ENCODE measurements at places on chromosomes 3 and 15.

DNA sequence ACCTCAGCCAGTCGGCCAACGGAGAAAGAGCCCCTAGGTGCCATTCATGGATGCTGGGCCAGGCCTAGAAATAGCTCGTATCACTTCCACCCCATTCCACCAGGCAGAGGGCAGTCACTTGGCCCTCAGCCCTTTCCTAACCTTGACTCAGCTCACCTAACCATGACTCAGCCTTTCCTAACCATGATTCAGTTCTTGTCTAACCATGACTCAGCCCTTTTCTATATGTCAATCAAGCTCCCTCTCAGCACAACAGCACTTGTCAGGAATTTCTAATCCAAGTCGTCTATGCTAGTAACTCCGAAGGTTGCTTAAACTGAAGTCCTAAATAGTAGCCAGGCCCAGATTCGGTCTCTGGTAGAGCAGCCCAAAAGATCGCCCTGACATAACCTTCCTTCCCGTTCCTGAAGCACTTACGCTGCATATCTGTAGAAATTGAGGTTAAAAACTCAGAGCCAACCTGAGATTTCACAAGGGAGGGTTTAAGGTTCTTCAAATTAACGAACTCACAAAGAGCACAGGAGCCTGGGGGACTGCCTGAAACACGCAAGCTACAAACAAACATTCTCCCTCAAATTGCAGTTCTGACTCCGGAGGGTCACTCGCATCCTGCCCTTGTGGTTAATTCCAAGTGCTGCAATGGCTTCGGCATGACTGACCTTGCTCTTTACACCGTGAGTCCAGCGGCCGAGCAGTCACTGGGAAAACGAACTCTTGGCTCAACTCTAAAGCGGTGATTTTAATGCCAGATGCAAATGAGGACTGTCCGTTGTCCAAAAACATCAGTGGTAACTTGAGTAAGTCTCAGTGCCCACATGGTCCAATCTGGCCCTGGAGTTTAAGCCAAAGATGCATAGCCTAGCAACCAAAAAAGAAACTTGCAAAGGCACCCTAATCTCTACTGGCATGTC is 99.9 kb downstream of the ADAMTS17 start:
- peak; percentile 40 for DNase-seq

DNA sequence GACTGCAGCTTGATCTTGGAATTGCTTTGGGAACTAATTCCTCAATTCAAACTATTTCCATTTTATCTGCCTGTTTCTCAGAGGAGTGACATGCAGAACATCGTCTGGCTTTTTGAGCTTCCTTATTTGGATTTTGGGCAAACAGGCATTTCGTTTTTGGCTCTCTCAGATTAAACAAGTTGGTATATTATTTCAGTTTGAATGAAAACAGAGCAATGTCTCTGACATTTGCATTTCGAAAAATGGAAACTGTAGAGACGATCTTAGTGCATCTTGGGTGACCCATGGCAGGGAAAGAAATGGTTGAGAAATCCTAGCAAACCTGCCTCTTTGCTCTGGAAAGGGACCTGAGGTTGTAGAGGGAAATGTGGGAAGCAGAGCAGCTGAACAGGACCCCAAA is 33.0 kb upstream of the SNRK start:
- no peak for DNase-seq

- no peak for DNase-seq
Observed at GRCh38 chr3:106685745-106686144, 691.5 kb upstream of the CCDC54 start.

DNA sequence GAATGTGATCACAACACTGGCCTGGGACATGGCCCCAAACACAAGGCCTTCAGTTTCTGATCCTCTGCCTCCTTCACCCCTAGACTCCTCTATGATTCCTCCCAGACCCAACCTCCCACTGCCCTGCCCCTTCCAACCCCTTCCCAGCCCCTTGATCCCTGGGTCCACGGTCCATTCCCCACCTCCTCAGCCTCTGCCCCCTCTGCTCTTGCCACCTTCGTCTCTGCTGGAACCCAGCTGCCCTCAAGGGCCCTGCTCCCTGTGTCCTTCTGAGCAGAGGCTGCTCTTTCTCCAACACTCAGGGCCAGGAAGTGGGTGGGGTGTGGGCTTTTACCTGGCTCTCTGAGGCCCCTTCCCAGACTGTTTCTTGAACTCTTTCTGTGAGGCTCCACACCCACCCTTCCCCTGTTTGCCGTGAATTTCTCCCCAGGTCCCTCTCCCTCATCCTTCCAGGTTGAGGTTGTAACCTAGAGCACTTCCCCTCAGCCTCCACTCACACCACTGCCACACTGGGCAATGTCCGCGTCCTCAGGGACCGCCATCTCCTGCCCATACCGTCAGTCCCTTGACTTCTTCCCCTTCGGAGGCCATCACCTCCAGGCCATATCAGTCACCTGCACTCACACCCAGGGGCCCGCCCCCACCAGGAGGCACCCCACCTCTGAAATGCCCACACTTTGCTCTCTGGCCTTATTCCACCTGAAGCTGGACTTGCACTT is 18.7 kb upstream of the SLCO2A1 start:
- no peak for DNase-seq

DNA sequence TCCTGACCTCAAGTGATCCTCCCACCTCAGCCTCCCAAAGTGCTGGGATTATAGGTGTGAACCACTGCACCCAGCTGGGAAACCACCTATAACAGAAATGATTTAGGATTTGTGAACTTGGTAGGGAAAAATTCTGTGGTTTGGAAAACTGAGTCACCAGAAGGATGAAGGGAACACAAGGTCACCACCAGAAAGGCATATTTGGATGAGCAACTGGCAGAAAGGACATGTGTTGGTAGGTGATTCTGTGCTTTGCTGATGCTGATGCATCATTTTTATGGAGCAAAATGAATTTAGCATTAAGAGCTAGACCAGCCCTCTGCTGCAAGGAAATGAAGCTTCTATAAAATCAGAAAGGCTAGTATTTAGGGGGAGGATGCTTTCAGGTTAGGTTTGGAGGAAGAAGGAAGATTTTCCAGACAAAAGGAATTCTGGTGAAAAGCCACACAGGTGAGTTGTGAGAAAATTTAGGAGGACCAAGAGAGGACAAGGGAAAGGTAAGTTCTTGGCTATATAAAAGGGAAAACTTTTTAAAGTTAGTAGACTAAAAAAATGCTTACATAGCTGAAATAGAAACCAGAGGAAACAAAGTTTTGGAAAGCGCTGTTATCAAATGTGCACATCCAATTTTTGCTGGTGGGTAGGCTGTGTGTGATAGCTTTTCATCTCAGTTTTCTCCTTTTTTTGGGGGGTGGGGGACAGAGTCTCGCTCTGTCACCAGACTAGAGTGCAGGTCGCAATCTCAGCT is 3.6 kb downstream of the PXK start:
- DNase-seq: peak; percentile 92

DNA sequence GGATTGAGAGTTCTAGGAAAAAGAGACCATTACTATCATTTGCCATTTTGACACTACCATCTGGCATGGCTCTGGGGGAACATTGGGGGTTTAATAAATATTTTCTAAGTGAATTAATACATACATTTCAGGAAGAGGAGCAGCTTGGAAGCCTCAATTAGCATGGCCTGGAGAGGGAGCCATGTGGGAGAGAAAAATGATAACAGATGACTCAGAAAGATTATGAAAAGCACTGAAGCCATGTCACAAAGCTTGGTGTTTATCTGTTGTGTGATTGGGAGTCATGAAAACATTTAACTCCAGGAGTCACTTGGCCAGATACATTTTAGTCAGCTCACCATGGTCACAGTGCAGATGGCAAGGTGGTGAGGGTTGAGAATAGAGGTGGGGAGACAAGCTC is 121.0 kb downstream of the SSR3 start:
- peak; percentile 23 for DNase-seq

GRCh38 chr15:56805466-56806147 is 72.3 kb upstream of the ZNF280D start:
- peak; percentile 88 for DNase-seq

- DNase-seq: no peak
Observed at GRCh38 chr3:188166441-188166840, 12.5 kb downstream of the LPP start.
